ENCODE measurements at places on chromosomes 4 and X. TPM values are rescaled to one million over a fixed set of nuclear protein-coding genes. Genes with fewer than 3 reads are reported as not detected.

Gene GUCY1A1
- 20.0 TPM for total RNA-seq

Gene S100G
- total RNA-seq: not detected

Gene KLB
- total RNA-seq: not detected

Gene BMP2K
- 42.0 TPM for total RNA-seq

Gene ARL9
- total RNA-seq: 0.43 TPM

Gene GLRB
- total RNA-seq: 2.7 TPM

Gene PKD2
- total RNA-seq: 38.4 TPM

Gene PASD1
- total RNA-seq: not detected

Gene TMPRSS11D
- not detected for total RNA-seq

Gene ZNF157
- 0.29 TPM for total RNA-seq

Gene LONRF3
- total RNA-seq: 4.7 TPM

Gene MXD4
- 98.4 TPM for total RNA-seq

Gene ERVMER34-1
- 0.66 TPM for total RNA-seq

Data from mucosa of gallbladder (tissue), 1 donor.